Cerebellar nuclear complex (tissue), 1 donor: ENCODE measurements at places on chromosomes 3 and 15.

GRCh38 chr3:188279502-188280335, 125.8 kb downstream of the LPP start:
- DNase-seq = no peak

DNA sequence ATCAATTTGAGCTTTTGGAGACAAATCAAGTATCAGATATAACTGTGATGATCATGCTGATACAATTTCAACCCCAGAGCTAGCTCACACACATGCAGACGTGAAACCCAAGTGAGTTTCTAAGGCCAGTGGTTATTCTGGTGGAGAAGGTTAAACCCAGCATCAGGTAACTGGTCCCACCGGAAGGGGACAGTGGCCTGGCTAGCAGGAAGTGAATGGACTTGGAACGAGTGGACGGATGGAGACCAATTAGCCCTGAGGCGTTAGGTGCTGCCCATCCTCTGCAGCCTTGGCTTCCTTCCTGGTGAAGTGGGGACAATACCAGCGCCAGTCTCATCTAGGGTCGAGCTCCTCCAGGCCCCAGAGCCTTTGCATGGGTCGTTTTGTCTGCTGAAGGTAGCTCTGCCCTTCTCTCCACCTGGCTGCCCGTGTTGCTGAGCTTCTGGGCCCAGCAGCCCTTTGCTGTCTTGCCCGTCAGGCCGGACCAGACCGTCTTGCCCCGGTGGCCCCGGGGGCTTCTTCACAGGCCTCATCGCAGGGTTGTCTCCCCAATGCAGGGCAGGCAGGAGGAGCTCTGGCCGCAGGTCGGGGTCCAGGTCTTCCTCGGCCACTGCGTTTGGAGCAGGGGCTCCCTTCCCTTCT, 915 bp upstream of the KCTD6 start:
- no peak for DNase-seq

DNA sequence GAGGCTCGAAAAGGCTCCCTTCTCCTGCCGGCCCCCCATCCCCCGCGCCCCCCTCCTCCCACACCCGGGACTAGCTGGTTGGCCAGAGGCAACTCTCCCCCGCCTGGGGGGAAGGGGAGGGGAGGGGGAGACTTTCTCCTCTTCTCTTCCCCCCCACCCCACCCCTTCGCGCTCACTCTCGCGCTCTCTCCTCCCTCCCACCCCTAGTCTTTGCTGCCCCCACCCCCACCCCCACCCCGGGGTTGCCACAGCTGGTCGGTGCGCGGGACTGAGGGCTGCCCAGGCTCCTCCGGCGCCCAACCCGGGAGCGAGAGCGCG, 710 bp downstream of the MECOM start:
- DNase-seq = no peak

GRCh38 chr15:25937796-25938195, 74.7 kb upstream of the ATP10A start:
- no peak for DNase-seq

- no peak for DNase-seq
Measured at GRCh38 chr15:74749832-74750231, 1.2 kb downstream of the CYP1A2 start.

GRCh38 chr3:19124752-19125151, 23.6 kb upstream of the KCNH8 start:
- DNase-seq = no peak

DNA sequence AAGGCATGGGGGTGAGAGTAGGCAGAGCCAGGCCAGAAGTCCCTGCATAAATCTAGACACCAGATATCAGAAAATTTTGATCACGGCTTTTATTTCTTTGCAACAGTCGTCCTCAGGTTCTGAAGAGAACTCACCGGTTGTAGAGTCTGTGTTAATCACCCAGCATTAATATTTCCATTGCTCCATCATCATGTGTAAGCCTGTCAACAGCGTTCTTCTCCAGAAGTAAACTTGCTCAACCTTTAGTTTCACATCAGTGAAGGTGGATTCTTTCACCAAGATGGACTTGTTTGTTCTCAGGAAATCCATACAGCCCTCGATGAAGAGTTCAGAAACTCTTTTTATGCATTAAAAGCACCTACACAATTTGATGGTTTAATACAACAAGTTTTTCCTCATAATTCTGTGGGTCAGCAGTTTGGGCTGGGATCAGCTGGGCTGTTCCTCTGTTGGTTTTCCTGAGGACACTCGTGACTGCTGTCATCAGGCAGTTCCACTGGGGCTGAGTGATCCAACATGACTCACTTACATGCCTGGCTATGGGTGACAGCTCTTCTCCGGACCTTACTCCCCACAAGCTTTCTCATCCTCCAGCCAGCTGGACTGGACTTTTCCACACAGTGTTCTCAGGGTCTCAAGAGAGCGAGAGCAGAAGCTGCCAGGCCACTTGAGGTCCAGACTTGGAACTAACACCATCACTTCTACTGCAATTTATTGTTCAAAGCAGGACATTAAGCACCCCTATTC, 303.4 kb downstream of the ZNF621 start:
- DNase-seq = no peak

DNA sequence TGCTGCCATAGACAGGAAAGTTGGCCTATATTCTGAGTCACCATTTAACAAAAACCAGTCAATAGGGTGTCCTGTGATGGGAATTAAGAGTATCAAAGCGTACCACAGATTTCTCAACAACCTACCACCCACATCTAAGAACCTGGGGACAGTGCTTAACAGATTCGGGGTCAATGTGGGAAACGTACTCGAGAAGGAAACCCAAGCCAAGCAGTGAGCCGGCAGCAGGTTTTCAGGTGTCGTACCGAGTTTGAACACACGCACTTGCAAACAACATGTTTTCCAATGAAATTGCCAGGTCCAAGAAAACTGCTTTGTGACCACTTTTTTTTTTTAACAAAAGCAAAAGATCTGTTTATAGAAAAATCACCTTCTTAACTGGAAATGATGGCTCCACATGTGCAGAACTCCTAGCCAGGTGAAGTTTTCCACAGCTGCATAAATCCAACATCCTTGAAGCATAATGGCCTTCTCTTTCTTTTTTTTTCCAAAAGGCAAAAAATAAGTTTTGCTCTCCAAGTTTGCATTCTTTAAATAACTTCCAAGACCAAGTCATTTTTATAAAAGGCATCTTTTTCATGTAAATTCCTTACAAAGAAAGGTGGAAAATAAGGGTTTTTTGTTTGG, 45.7 kb downstream of the ADAMTS17 start:
- DNase-seq = no peak

DNA sequence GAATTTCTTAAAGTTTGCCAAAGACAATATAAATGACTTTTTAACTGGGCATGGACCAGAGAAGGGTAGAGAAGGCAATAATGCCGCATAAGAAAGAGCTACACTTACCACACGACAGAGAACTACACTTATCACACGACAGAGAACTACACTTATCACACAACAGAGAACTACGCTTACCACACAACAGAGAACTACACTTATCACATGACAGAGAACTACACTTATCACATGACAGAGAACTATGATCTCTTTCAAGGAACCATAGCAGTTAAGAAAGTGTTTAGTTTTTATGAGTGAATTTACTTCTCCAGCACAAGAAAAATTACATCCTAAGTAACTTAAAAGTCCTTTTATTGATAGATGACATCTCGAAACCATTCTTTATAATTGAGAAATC, 32.0 kb downstream of the DCUN1D1 start:
- DNase-seq = no peak

DNA sequence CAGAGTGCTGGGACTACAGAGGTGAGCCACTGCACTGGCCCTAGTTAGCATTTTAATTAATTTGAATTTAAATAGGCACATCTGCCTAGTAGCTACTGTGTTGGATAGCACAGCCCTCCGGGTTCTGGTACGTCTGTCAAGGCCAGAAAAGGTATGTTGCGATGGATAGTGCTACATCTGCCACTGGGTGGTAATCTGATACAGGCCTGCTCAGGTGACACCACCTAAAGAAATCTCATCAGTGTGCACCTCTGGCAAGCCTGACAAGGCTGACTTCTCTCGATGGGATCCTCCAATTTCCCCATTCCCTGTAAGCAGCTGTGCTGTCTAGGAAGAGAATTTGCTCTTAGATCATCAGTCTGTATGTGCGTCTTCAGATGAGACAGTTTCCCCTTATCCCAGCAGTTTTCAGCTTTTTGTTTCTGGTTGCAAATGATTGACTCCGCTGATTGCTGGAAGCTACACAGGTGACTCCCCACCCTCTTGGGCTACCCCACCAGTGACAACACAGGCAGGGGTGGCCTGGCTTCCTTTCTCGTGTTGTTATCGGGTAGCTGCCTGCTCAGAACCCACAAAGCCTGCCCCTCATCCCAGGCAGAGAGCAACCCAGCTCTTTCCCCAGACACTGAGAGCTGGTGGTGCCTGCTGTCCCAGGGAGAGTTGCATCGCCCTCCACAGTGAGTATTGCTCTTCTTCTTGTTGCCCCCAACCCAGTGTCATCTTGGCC, at the start of gene CCR9:
CCR9 (plus strand) TSS at position 565 of the 727 bp plus-strand sequence. CDS start 8,391 bp downstream, outside the sequence.
- DNase-seq = no peak

- no peak for DNase-seq
Measured at GRCh38 chr15:100120111-100120510, 221.7 kb downstream of the ADAMTS17 start.

DNA sequence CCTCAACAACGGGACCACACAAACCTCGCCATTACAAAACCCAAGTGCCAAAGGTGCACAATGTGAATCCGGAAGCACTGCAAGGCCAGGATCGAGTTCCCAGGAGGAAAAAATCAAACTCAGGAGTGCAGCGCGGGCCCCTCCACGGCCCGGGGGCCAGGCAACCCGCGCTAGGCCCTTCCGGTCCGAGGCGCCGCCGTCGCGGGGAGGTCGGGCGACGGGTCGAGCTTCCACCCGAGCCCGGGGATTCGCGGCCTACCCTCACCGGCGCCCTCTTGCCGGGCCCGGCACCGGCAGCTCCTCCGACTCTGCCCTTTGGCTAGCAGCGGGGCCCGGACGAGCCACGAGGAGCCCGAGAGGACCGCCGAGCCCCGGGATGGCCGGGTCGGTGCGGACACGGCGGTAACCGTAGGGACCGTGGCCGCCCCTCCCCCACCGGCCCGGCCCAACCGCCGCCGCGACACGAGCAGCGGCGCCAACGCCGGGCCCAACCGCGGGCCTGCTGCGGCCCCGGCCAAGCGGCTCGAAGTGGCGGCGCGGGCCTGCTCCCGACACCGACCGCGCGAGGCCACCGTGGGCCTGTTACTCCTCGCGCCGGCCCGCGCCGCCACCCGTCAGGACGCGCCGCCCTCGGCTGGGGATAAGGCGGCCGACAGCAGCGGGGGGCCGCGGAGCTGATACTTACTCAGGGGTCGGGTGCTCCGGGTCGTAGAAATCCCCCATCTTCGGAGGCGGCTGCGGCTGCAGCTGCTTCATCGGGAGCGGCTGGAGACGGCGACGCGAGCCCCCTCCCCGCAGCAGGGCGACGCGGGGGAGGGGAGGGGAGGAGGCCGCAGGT, 525 bp downstream of the SETD2 start:
- no peak for DNase-seq

- DNase-seq = no peak
Measured at GRCh38 chr15:29862271-29862670, 40.0 kb upstream of the TJP1 start.

- no peak for DNase-seq
Measured at GRCh38 chr3:112445839-112446238, 53.4 kb downstream of the BTLA start.

GRCh38 chr15:86445579-86446252, 366.0 kb downstream of the AGBL1 start:
- no peak for DNase-seq

DNA sequence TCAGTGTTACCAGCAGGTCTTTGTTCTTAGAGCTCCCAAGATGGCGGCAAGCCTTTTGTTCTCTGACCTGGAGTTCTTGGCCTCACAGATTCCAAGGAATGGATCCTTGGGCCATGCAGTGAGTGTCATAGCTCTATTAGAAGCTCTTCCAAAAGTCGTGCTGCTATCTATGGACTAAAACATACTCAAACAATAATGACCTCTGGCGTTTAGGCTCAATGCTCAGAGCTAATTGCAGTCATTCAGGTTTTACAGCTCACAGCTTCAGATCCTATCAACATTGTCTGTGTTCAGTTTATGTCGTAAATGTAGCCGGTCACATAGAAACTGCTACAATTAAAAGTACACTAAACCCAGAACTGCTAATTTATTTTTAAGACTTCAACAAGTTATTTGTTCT, 22.2 kb downstream of the CCRL2 start:
- no peak for DNase-seq

DNA sequence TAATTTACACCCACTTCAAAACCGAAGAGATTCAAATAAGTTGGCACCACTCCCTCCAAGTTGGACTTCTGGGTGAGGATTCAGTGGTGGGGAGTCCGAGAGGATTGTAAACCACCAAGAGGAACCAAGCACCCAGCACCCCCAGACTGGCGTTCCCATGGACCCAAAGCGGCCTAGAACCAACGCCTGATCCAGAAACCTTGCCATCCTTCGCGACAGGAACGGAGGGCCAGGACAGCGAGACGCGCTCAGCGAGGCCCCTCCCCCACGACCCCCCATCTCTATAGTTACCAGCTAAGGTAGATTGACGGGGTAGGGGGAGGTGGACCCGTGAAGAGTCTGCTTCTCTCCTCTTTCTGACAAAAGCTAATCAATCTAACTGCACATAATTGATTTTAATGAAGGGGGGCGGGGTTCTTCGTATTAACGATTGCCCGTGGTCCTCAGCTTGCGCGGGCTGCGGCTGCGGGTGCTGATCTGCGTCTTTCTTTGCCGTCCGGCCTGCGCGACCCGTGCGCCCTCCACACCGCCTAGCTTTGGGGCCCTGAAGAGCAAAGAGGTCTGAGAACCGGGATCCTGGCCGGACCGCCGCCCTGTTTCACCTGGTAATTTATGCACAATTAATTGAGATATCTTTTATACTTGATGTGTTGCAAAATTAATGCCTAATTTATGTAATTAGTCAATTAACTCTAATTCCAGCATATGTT, 10.9 kb upstream of the FOXB1 start:
- no peak for DNase-seq

- no peak for DNase-seq
Measured at GRCh38 chr3:183295211-183295610, 42.2 kb downstream of the B3GNT5 start.

GRCh38 chr15:86115145-86115801, 35.6 kb downstream of the AGBL1 start:
- DNase-seq = no peak

DNA sequence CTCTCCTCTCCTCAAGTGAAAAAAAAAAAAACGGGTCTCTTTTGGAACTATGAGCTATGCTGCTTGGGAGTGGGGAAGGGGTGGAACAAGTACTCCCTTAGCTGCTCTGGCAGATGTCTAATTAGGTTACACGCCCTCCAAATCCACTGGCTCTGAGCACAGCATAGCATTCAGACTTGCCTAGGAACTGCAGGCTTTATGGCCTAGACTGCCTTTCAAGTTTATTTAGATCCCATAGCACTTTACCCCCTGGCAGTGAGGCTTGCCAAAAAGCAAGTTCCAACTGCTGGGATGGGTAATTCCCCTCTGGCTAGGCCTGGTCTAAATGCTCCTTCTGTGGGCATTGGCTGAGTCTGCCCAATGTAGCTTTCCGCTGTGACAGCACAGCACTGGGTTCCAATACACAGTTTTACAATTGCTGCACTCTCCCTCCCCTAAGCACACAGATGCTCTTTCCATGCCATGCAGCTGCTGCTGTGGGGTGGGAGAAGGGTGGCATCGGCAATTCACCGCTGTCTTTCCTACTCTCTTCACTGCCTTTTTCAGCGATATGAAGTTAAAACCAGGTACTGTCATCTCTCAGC, 152.8 kb downstream of the KCNAB1 start:
- no peak for DNase-seq

- DNase-seq = no peak
Measured at GRCh38 chr3:10471054-10471688, 34.2 kb downstream of the ATP2B2 start.

GRCh38 chr3:175238801-175239200, 379.7 kb downstream of the NAALADL2 start:
- no peak for DNase-seq
